H4 (cell line): ENCODE measurements at places on chromosomes 2 and 18. TPM values are rescaled to one million over a fixed set of nuclear protein-coding genes. Genes with fewer than 3 reads are reported as not detected.

FRZB gene
- total RNA-seq, result 0.08 and 0.10 TPM in 2 replicates

- peak; percentile 36 for DNase-seq
Measured at GRCh38 chr2:66925128-66925527, 472.0 kb upstream of the ETAA1 start.

GRCh38 chr18:50183556-50183955 lies 11.4 kb downstream of the MYO5B start:
- peak; percentile 48 for DNase-seq

GRCh38 chr2:37983719-37984118 lies 58.6 kb downstream of the RMDN2 start:
- no peak for DNase-seq

DNA sequence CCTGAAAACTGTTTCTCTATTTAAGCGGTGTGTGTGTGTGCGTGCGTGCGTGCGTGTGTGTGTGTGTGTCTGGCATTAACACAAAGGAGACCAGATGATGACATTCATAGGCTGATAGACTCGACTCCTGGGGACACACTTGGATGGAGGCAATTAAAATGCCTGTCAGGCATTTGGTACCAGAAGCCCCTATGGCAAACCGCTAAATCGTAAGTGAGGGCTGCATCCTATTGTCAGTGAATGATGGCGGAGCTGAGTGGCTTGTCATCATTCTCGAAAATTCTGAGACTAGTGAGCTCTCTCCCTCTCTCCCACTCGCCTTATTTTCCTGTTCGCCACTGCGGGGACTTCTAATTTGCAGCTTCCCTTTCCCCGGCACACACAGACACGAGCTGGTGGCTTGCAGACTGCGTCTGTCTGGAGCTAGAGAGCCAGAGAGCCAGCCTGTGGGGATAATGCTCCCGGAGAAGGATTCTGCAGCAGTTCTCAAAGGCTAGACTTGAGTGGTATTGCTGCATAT lies 155.4 kb downstream of the MAP2 start:
- DNase-seq, result no peak

DNA sequence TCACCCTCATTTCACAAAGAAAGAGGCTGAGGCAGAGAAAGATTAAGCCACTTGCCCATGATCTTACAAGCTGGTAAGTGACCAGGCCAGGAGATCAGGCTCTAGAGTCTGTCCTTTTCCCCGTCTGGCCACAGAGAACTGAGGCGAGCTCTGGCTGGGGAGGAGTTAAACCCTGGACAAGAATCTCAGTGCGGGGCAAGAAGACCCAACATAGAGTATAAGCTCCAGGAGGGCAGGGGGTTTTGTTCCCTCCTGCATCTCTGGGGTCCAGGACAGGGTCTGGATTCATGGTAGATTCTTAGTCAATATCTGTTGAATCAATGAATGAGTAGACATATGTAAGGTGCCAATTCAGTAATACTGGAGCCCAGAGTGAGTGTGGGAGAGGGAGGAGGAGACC lies 12.9 kb upstream of the INPP5D start:
- DNase-seq, result no peak

GRCh38 chr2:4947911-4948310 lies 744.3 kb upstream of the SOX11 start:
- DNase-seq, result no peak

RESP18 gene
- total RNA-seq, result not detected in 2 replicates

DNA sequence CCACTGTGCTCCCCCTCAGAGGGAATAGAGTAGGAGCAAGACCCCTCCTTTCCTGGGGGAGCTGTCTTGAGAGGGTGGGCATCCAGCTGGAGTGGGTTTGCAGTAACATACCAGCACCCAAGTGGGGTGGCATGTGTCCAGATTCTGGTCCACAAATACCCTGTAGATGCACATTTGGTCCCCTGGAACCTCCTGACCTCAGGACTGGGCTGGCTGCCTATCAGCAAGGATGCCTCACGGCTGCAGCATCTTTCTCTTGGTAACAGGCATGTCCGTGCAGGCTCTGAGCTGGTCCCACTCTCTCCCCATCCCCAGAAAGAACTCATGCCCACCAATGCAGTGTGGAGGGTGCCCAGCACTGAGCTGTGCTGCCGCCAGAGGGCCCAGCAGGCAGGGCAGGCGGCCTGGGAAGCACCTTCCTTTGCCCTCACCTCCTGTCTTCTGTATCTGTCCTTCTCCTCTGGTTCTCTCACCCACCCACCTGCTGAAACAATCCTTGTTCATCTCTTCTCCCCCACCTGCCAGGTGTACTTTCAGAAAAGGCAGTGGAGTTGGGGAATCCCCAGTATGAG lies 47.4 kb downstream of the ITGB1BP1 start:
- DNase-seq, result no peak

GRCh38 chr2:218257390-218257981 lies 3.3 kb upstream of the GPBAR1 start:
- DNase-seq, result no peak

DNA sequence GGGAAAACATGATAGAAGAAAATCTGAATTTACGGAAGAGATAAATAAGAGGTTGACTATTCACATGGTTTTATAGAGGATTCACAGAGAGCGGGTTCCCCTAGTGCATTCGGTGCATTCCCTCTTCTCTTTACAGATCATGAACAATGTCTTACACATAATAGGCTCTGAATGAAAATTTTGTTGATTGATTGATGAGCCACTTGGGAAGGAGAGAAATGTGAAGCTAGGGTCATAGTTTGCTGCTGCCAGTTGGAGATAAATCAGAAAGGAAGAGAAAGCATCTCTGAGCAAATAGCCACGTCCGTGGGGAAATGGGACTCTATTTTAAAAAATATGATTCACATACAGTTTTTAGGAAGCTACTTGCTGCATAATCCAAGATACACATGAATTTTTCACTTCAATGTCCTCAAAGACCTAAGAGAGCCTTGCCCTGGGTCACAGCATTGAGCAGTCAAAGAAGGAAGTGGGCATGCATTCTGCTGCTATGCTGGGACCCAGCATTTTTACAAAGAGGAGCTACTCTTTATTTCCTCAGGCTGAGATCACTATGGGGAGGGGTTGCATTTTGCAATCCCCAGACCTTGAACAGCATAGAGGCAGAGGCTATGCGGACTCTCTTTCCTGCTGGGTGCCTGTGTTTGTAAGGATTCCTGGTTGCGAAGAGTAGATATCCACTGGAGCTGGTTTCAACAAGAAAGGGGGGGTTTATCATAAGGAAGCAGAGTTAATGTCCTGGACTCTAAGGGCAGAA lies 395.3 kb downstream of the TSN start:
- no peak for DNase-seq

DNA sequence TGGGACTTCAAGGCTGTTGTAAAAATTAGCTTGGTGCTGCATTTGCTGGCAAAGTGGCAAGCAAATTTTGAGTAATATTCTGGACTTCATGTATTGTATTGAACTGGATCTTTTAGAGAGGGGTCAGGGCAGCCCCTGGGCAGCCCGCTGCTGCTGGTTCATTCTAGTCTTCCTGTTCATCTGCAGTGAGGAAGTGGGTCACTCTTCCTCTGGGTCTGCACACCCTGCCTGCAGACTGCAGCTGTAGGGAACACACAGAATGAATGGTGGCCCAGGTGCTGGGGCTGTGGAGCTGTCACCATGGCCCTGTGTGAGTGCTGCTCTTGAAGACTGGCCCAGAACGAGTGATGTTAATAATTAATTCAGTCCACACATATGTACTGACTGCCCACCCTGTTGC lies 9.4 kb downstream of the SH3RF3 start:
- DNase-seq, result no peak

GRCh38 chr2:1045109-1045508 lies 94.5 kb downstream of the SNTG2 start:
- no peak for DNase-seq

- DNase-seq, result no peak
Measured at GRCh38 chr2:239715606-239716005, 309.5 kb downstream of the NDUFA10 start.

- DNase-seq, result no peak
Measured at GRCh38 chr2:189013671-189014448, 39.7 kb downstream of the COL3A1 start.

- no peak for DNase-seq
Measured at GRCh38 chr2:151823651-151824050, 4.6 kb downstream of the ARL5A start.
